ENCODE measurements at places on chromosomes 7 and 10. TPM values are rescaled to one million over a fixed set of nuclear protein-coding genes. Genes with fewer than 3 reads are reported as not detected.

DNA sequence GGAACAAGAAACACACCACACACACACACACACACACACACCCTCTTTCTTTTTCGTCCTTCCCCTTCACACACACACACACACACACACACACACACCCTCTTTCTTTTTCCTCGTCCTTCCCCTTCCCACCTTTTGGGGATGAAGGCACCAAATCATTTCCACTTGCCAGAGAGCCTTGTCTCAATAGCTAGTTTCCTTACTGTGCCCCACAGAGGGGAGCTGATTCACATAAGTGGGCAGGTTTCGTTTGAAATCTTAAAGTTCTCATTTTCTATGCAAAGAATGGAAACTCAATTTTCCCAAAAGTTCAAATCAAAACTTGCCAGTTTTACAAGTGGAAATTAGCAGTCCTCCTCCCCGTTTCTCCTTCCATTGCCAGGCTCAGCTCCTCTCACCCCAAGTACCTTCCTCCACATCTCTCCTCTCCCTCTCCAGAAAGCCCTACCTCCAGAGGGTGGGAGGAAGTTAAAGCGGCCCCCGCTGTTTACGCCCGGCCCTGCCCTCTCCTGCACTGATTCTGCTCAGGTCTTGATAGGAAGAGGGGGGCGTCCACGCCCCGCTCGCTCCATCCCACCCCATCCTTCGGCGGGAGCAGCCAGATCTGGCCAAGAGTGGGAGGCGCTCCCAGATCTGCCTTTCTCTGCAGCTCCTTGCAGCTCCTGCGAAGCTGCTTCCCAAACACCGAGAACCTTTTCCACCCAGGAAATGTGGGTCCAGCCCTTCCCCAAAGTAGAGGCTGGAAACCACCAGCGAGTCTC is 1.3 kb downstream of the CTTNBP2 start:
- DNase-seq, result peak; percentile 2

- DNase-seq, result no peak
These were observed 148.2 kb downstream of the KCND2 start for GRCh38 chr7:120421151-120421651.

DNA sequence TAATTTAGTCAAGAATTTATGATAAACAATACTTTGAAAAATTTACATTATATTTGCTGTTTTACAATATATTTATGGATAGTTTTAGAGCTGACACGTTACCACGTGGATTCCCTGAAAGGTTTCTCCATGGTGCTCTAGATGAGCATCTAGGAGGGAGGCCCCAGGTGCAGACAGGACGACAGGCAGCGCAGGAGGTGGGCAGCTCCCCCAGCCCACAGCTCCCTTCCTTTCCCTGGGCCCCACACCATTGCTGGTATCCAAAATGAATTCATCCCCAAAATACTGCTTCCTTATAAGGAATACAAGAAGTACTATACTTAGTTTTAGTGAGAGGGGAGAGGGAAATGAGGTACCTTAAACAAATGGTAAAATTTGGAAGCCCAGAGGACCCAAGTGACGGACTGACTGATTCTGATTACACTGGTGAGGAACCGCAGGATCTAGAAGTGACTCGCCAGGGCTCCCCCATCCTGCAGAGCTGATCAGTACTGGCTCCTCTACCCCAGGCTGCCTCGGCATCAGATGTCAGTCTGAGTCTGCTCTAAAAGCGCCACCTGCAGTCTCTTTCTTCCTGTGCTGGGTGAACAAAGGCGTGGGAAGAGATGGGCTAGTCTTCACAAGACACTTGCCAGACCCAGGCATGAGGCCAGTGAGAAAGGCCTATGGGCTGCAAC is 89.2 kb downstream of the DLG5 start:
- DNase-seq, result peak; percentile 29

- peak; percentile 18 for DNase-seq
These were observed 44.6 kb downstream of the SLC16A12 start for GRCh38 chr10:89490596-89491335.

DNA sequence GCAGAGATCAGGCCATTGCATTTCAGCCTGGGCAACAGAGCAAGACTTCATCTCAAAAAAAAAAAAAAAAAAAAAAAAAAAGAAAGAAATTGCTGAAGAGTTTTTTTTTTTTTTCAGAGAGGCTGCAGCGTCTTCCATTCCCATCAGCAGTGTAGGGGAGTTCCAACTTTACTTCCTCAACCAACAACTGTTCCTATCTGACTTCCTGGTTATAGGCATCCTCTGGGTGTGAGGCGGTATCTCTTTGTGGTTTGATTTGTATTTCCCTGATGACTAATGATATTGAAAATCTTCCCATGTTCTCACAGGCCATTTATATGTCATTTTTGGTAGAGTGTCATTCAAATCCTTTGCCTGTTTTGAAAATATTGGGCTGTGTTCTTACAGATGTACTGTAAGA is 40.2 kb downstream of the PRTFDC1 start:
- peak; percentile 35 for DNase-seq

- no peak for DNase-seq
These were observed 235.8 kb upstream of the IGFBP3 start for GRCh38 chr7:46156853-46157252.

DNA sequence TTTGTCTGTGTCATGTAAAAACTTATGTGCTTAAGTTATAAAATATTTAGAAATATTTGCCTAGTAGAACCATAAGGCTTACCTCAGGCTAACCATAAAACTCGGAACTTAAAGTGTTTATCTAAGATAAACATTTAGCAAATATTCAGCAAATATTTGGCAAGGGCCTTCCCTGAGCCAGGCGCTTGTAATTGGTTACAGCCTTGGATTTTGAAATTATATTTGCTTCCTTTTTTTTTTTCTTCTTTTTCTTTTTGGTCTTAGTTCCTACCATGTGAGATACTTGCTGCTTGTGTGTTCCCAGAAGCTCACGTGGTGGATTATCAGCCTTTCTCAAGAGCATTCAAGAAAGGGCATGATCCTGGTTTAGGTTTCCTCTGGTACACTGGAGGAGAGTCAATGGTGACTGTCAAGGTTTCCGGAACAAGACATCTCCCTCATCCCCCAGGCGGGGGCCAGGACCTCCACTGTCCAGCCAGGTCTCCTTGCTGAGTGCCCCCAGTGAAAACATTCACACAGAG is 5.2 kb upstream of the BRI3 start:
- DNase-seq, result peak; percentile 34

GRCh38 chr7:140035400-140036223 is 27.1 kb downstream of the PARP12 start:
- peak; percentile 91 for DNase-seq

- DNase-seq, result peak; percentile 96
These were observed 11.5 kb upstream of the PLAU start for GRCh38 chr10:73899423-73899822.

DNA sequence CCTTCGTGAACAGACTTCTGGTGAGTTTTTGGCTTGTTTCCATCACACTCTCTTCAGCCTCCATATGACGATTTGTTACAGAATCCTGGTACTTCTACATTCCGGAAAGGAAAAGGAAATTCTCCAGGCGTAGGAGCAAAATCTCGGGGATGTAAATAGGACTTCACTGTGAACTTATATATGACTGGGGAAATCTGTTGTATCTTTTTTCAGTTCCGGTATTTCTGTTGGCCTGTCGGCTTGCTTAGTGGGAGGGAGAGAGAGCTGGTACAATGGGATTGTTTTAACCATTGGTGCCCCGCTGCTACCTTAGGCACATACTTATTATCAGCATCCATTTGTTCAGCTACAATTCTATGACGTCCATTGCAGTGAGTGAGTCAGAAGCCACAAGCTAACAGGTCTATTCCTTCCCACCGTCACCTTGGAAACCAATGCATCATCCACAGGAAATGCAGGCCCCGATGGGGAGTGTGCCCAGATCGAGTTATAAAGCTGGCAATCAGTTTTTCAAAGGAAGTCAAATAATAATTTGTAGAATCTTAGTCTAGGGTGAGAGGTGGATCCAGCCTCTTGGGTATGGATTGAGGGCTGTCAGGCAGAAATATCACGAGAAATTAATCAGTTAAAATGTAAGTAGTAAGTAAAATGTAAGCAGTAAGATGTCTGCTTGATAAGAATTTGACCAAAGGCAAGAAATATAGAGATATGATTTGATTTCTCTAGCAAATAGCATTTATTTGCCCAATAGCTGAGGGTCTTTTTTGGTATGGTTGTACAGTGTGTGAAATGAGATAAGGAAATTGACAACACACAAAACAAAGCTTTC is 92.0 kb upstream of the MKLN1 start:
- DNase-seq, result peak; percentile 98

The PDE6C gene
- total RNA-seq, result not detected

The ADIRF gene
- total RNA-seq, result 17.6 TPM

The PALS2 gene
- 16.9 TPM for total RNA-seq
